ENCODE measurements at places on chromosomes 11 and 22.

GRCh38 chr22:26580240-26580962, 9.5 kb downstream of the TPST2 start:
- DNase-seq, result no peak

- no peak for DNase-seq
These were observed 19.9 kb downstream of the SERGEF start for GRCh38 chr11:17992916-17993315.

DNA sequence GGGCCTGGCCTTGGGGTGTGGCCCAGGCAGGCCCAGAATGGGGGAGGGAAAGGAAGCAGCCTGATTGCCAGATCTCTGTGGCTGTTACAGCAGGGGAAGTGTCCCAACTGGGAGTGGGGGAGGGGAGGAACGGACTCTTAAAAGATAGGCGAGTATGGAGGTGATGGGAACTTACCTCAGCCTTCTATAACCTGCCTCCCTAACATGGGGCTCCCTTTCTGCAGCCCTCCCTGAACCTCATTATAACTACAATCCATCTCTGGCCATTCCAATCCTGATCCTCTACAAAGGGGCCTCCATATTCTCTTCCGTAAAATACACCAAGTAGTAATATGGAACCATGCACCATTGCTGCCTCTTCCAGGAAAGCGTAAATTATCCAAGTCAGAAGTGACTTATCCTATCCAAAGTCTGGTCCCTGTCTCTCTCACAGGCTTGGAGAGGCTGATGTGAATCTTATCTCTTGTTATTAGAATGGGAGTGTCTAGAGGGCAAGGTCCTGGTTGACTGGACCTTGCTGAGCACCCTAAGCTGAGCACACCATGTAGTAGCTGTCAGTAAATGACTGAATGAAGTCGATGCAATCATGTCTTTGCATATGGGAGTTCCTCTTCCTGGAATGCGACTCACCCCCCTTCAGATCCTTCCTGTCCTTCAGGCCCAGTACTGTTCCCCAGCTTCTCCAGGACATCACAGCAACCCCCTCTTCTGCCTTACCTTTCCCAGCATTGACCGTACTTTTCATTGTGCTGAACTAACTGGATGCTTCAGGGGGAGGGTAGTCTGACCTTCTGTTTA, 5.9 kb downstream of the RHOG start:
- no peak for DNase-seq

DNA sequence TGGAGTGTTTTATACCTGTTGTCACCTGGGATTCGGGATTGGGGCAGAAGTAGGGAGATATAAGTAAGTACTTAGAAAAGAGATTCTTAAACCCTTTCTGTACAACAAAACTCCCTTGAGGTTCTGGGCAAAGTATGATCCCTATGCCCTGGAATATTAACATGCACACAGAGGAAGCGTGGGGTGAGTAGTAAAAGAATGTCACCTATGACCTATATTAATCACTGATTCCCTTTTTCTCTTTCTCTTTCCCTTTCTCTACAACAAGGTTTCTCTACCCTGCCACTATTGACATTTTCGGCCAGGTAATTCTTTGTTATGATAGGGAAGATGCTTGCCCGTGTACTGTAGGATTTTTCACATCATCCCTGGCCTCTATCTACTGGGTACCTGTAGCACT, 209.7 kb upstream of the PLET1 start:
- DNase-seq, result no peak

DNA sequence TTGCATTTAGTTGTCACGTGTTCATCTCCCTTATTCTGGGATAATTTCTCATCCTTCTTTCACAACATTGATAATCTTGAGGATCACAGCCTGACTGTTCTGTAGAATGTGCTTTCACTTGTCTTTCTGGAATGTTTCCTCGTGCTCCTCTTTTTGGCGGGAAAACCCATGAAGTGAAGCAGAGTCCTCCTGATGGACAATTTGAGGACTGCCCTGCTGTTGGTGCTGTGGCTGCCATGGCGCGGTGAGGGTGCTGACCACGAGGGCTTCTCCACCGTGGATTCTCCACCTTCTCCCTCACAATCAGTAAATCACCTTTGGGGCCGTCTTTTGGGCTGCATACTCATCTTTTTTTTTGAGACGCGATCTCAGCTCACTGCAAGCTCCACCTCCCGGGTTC, 946.9 kb downstream of the BRD1 start:
- no peak for DNase-seq

DNA sequence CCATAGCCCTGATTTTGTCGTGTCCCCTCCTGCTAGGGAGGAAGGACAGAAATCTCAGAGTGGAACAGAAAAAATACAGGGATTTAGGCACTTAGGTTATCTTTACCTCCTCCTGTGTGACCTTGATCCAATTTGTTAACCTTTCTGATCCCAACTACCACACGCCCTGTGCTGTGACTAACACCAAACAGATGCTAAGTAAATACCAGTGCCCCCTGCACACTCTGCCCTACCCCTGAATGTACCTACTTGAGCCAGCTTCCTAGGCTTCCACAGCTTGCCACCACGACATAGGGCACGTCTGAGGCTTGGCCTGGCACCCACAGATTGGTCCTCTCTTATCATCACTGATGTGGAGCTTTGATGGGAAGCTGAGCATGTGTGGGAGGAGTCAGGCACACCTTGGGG, 9.2 kb downstream of the MYO18B start:
- DNase-seq, result no peak

GRCh38 chr11:94507485-94507884, 4.8 kb upstream of the C11orf97 start:
- DNase-seq, result no peak

- DNase-seq, result no peak
These were observed 144.8 kb downstream of the WNT7B start for GRCh38 chr22:45832180-45832579.

Measured in germinal center (tissue), 1 donor.